ENCODE measurements at places on chromosomes 5 and 9.

DNA sequence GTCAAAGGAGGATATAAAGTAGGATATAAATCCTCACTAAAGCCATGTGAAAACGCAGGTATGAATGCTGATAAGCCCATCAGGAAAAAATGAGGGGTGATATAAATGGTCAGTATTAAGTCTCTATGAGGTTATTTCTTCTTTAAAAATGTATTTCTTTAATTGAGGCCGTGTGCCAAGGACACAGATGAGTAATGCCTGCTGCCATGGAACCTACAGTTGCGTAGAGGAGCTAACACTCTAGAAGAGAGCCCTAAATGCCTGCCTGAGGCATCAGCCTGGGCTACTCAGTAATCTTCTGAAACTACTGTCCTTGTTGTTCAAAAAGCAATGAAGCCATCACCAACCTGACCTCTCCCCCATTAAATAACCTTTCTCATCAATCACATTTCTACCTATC lies 84.9 kb downstream of the KLHL3 start:
- DNase-seq = no peak

DNA sequence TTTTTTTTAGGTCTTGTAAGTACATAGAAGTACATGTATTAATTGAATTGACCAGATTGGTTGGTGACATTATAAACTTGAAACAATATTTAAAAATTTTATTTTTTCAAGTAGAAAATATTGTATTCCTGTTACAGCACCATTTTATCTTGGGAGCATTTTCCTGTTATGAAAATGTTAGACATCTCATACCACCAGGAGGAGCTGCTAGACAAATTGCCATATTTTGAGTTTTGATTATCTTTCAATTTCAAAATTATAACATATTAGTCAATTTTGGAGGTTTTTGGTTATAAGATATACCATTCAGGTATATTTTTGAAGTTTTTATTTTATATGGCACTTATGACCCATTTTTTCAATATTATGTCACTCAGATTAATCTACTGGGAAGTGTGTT lies 84.4 kb downstream of the CNTLN start:
- DNase-seq = no peak

DNA sequence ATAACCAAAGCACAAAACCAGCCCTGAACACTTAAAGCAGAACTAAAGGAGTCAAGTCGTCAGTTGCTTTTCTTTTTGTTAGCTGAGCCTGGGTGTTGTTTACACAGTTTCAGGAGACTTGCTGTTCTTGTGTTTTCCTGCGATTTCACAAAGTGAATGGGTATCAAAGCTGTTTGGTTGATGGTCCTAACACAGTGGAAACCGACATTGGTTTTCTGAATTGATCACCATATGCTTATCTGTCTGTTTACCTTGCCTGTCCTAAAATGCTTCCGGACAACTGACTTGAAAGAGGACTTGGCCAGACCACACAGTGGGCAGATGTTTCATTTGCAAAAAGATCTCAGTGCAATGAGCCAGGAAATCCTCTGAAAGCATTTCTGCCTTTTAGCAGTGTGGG lies 676.4 kb downstream of the PRELID2 start:
- no peak for DNase-seq

DNA sequence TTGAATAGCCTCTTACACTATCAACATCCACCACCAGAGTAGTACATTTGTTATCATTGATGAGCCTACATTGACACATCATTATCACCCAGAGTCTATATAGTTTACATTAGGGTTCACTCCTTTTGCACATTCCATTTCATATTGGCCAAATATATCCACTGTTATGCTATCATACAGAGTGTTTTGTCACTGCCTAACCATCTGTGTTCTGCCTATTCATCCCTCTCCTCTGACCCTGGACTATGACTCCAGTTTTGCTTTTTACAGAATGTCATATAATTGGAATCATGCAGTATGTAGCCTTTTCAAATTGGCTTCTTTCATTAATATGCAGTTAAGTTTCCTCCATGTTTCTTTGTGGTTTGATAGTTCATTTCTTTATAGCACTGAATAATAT lies 904.7 kb downstream of the TLE1 start:
- no peak for DNase-seq

- DNase-seq = no peak
Measured at GRCh38 chr9:34262971-34263370, 66.1 kb downstream of the KIF24 start.
